ENCODE measurements at places on chromosomes 16 and 17.

DNA sequence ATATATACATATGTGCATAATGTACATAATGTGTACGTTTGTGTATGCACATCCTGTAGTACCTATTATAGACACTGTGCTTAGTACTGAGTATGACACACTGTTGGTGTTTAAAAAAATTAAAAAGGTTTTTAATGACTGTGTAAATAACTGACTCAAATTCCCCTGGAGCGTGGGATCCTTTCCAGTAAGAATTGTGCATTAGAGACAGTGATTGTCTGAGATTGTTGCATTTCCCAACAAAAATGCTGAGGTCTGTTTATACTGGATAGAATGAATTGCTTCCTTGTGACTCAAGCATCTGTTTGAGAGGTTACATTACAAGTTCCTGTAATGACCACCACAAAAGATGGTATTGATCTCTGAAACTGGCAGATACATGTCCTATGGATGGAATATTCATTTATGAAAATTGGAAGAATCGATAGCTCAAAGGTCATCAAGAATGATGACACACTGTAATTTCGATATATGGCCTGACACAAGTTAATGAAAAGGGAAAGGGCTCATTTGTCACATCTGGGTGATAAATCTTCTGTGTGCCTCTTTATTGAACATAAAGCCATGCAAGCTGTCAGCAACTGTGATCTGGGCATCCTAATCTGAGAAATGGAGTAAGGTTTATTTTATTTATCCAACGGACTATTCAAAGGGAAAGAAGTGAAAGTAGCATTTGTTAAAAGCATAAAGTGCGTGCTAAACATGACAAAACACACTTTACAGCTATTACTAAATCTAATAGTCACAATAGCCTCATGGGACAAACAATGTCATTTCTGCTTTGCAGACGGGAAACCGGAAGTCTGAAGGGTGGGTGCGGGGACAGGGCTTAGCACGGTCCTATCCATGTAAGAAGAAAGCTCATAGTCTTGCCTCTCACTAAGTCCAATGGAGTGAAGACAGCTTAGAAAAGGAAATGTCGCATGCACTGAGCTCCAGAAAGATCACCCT is 228.8 kb downstream of the CDH11 start:
- peak; percentile 77 for DNase-seq

GRCh38 chr17:42667088-42667951 is 8.2 kb downstream of the TUBG2 start:
- peak; percentile 88 for DNase-seq

GRCh38 chr17:55926276-55926990 is 175.6 kb downstream of the PCTP start:
- DNase-seq = no peak

- no peak for DNase-seq
These were observed 199.0 kb downstream of the MSI2 start for GRCh38 chr17:57455063-57455914.

GRCh38 chr17:72651988-72652387 is 440.5 kb downstream of the SLC39A11 start:
- DNase-seq = no peak

- DNase-seq = no peak
These were observed 7.1 kb downstream of the NUDT16L1 start for GRCh38 chr16:4700380-4700996.

DNA sequence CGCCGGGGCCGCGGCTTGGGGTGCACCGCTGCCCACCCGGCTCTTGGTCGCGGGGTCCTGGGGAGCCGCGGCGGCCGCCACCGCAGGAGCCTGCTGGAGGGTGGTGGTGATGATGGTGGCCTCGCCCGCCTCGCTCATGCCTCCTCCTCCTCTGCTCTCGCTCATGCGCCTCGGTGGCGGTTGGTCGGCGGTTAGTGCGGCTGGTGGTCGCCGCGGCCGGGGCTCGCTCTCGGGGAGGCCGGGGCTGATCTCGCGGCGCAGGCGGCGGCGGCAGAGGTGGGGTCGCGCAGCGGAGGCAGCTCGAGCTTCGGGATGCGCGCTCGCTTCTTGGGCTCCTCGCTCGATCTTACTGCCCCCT is 41.6 kb downstream of the AHSP start:
- no peak for DNase-seq

DNA sequence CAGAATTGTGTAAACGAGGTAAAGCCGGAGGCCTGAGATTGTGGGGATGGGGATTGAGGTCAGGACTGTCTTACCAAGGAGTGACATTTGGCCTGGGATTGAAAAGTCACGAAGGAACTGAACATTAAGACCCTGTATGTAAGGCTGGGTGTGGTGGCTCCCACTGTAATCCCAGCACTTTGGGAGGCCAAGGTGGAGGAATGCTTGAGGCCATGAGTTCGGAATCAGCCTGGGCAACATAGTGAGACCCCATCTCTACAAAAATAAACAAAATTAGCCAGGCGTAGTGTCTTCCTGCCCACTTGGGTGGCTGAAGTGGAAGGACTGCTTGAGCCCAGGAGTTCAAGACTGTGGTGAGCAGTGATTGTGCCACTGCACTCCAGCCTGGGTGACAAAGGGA is 75.5 kb downstream of the JPH3 start:
- no peak for DNase-seq

DNA sequence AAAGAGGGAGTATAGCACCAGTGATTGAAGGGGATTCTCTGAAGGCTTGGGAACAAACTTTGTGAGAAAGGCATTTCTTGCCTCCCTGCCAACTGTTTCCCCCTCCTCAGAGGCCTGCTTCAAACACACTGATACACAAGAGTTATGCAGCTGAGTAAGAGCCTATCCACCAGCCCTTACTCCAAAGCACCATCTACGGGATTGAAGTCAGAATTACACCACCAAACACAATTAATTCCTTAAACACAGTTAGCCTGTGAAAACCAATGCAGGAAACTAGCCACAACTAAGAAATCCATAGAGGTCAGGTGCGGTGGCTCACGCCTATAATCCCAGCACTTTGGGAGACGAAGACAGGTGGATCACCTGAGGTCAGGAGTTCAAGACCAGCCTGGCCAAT is 138.3 kb downstream of the SHCBP1 start:
- no peak for DNase-seq

DNA sequence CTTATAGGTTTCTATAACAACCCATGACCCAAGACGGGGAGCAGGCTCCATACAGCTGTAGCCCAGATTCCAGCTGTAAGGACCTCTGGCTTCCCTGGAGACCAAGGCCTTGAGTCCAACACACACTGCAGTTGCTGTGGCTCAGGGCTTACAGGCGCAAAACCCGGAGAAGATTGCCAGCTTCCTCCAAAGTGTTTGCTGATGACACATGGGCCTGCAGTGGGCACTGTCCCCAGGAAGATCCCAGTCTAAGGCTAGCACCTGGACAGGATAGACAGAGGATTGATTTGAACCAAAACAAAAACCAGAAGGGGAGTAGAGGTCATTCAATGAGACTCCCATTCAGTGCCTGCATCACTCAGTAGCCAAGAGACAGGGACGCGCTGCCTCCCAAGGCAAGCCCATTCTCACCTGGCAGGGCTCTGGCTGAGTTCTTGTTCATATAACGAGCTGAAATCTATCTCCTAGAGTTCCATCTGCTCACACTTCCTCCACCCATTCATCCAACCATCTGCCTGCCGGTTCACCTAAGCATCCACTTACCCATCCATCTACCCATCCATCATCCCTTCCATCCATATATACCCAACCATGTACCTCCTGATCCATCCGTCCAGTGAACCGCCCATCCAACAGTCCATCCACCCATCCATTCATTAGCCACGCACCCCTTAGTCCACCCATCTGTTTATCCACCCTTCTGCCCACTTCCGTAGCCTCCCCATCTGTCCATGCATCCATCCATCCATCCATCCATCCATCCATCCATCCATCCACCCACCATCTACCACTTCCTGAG is 10.2 kb downstream of the RAB11FIP4 start:
- peak; percentile 7 for DNase-seq

DNA sequence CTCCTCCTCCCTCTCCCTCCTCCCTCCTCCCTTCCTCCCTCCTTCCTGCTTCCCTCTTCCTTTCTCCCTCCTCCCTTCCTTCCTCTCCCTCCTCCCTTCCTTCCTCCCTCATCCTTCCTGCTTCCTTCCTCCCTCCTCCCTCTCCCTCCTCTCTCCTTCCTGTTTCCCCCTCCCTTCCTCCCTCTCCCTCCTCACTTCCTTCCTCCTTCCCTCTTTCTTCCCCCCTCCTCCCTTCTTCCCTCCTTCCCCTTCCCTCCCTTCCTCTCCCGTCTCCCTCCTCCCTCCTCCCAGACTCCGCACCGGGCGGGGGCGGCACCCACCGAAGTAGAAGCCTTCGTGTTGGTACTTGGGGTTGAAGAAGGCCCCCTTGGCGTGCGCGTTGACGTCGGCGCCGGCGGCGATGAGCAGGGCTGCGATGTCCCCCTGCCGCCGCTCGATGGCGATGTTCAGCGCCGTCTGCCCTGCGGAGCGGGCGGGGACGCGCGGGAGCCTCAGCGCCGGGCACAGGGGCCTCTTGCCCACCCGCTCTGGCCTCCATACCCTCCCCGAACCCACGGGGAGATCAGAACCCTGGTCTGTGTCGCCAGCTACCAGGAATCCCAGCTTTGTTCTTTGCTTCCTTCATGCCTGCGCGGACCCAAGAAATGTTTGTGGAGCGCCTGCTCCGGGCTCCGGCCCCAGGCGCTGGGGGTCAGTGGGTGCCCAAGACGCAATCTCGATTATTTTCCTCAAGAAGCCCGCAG is 22.2 kb downstream of the TRPV3 start:
- peak; percentile 95 for DNase-seq

- DNase-seq = no peak
These were observed 292.0 kb upstream of the TOM1L1 start for GRCh38 chr17:54608634-54609155.

DNA sequence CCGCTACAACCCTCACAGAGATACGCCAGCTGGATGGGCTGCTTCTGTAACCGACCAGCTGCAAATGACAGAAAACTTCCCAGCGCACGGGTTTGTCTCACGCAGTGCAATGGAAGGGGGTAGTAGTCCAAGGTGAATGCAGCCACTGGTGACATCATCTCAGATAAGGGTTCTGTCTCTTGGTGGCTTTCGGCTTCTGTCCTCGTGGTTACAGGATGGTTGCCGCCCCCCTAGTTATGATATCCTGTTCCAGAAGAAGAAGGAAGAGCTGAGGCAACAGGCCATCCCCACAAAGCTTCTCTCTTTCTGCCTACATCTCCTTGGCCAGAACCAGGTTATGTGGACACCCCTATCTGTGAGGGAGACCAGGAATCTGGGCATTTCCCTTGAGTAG is 40.3 kb upstream of the BAHCC1 start:
- no peak for DNase-seq

DNA sequence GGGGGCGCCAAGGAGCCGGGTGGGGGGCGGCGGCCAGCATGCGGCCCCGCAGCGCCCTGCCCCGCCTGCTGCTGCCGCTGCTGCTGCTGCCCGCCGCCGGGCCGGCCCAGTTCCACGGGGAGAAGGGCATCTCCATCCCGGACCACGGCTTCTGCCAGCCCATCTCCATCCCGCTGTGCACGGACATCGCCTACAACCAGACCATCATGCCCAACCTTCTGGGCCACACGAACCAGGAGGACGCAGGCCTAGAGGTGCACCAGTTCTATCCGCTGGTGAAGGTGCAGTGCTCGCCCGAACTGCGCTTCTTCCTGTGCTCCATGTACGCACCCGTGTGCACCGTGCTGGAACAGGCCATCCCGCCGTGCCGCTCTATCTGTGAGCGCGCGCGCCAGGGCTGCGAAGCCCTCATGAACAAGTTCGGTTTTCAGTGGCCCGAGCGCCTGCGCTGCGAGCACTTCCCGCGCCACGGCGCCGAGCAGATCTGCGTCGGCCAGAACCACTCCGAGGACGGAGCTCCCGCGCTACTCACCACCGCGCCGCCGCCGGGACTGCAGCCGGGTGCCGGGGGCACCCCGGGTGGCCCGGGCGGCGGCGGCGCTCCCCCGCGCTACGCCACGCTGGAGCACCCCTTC is 484 bp downstream of the FZD2 start:
- peak; percentile 44 for DNase-seq

DNA sequence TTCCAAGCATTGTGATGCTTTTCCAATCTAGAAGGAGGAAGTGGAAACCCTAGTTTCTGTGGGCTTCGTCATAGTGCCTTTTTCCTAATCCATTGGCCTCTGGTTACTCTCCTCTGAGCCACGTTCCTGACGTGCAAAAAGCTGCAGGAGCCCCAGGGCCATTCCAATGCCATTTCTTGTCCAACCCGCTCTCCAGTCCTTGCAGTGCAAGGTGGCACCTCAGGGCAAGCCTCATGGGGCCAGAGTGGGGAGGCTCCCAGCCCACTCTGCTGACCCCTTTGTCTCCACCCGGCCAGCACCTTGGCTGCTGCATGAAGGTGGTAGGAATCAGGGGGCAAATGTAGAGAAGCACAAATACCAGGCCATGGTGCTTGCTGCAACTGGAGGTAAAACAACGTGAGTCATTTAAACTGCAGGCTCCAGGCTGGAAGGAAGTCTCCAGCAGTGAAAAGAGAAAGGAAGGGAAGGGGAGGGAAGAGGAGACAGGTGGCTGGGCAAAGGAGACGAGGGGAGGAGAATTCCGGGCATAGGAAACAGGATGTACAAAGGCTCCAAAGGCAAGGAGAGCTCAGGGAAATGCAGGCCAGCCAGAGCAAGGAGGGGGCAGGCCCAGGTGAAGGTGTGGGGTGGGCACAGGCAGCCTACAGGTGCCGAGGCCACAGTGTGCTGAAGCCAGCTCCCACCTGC is 168.2 kb upstream of the TNRC6C start:
- DNase-seq = no peak

DNA sequence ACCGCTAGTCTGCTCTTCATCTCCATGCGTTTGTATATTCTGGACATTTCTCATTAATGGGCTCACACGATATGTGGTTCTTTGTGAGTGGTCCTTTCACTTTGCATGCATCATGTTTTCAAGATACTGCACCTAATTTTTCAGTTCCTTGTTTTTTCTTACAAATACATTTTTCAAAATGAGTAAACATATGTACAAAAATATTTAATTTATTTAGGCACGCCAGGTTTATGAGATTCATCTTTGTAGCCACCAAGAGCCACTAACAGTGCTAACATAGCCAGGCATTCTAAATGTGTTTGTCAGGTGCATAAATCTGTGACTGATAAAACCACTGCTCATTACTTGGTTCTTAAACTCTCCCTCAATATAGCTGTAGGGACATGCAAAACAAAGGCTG is 375.3 kb downstream of the WWOX start:
- DNase-seq = no peak

- peak; percentile 35 for DNase-seq
These were observed 17.5 kb upstream of the TFAP4 start for GRCh38 chr16:4290236-4290830.

GRCh38 chr17:77227461-77228240 is 86.9 kb downstream of the SEC14L1 start:
- no peak for DNase-seq

GRCh38 chr16:67942200-67942509 is 1.8 kb downstream of the LCAT start:
- peak; percentile 63 for DNase-seq
